ENCODE measurements at places on chromosomes 11 and 22.

- DNase-seq, result no peak
Measured at GRCh38 chr11:77503006-77503405, 29.1 kb upstream of the PAK1 start.

DNA sequence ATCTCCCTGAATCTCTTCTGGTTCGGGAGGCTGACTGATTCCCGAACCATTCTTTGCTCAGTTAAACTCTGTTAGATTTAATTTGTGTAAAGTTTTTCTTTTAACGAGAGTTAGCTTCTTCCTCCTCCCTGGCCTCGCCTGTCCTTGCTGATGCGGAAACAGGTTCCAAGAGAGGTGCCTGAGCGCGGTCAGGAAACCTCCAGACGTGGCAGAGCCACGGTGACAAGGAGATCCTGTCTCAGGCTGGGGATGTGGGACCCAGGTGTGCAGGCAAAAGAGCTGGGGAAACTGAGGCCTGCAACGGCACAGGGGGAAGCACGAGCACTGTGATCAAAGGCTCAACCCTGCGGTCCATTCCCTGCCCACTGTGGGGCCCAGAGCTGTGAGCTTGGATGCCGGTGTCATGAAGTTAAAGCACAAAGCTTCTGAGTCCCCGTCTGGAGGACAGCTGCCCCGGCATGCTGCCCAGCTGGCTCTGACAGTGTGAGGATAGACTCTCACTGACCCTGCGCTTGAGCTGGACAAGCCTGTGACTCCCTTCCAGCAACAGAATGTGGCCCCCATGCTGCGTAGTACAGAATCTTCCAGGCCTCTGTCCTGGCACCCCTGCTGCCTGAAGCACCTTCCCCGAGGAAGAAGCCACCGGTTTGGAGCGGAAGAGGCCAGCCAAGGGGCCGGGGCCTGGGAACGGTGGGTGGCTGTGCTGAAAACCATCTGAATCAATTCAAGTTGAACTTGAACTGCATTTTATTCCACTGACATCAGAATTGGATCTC is 960.6 kb downstream of the BRD1 start:
- peak; percentile 63 for DNase-seq

DNA sequence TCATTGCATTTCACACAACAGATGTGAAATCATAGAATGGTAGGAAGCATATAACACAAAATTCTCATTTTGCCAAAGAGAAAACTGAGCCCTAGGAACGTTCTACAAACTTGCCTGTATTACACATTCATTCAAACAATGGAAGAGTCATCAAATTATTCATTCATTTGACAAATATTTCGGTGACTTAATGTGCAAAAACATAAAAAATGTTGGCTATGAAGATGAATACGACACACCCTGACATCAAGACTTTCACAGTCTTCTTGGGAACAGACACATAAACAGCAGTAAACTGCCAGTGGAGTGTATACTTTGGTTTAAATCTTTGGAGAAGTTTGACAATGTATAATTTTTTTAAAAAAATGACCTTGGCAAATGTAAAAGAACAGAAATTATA is 20.4 kb upstream of the C11orf87 start:
- DNase-seq, result no peak

DNA sequence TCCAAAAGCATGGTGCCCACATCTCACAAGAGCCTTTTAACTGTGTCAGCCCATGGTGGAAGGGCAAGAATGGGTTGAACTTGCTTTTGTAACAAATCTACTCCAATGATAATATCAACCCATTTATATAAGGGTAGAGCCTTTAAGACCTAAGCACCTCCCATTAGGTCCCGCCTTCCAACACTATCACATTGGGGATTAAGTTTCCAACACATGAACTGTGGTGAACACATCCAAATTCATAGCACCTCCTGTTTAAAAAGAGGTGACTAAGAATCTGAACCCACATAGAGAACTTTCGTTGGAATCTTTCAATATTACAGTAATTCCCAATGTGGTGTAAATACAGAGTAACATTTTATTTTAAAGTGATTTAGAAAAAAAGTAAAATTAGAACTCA is 9.2 kb upstream of the CNTF start:
- DNase-seq, result no peak

DNA sequence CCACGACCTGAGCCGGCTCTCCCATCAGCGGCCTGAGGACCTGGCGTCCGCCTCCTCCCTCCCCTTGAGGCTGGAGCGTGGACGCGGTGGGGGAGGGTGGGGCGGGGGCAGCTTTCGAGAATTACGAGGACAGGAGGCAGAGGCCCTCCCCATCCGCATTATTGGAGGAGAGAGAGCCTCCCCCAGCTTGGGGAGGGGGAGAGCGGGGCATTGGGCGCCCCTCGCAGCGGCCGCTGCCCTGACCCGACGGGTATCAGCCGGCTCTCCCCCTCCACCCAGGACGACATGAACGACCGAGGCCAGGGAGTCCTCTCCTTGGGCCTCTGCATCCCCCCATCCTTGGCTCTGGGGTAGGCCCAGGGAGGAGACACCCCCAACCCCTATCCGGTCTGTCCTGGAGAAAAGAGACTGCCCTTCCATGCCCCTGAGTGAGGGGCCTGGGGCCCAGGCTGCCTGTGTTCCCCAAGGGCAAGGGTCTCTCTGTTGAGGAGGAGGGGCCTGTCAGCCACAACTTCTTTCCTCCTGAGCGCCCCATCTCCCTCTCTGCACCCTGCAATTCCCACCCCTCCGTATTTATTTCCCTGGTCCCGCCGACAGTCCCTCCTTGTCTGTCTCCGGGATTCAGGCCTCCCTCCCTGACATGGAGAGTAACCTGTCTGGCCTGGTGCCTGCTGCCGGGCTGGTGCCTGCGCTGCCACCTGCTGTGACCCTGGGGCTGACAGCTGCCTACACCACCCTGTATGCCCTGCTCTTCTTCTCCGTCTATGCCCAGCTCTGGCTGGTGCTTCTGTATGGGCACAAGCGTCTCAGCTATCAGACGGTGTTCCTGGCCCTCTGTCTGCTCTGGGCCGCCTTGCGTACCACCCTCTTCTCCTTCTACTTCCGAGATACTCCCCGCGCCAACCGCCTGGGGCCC is 495 bp downstream of the GPR137 start:
- DNase-seq, result no peak

- no peak for DNase-seq
Measured at GRCh38 chr22:44582016-44582415, 84.0 kb upstream of the RTL6 start.

DNA sequence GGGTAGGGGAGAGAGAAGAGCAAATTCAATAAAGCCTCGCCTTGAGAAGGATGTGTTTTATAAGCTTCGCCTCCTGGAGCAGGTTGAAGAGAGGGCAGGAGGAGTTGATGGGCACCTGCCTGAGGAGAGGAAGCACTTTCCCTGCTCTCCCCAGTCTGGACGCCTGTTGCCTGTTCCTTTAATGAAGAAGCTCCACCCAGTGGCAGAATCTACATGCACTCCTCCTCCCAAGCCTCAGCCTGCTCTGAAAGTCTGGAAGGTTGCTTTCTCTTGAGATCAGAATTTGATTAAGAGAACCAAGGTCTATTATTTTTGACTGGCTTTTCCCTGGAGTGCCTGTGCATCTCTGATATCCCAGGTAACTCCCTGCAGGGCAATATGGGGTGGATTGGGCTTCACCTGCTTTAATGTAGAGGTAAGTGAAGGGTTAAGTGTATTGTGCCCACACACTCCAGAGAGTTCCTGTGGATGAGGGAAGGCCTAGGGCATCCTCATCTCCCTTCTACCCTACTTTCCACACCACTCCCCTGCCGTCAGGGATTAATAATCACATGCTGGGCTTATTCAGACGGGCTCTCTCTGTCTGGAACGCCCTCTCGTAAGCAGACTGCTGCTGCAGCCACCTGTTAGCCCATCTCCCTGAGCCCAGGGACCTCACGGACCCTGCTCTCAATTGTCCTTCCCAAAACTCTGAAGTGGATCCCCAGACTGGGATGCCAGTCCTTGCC is 22.3 kb downstream of the NTM start:
- no peak for DNase-seq

DNA sequence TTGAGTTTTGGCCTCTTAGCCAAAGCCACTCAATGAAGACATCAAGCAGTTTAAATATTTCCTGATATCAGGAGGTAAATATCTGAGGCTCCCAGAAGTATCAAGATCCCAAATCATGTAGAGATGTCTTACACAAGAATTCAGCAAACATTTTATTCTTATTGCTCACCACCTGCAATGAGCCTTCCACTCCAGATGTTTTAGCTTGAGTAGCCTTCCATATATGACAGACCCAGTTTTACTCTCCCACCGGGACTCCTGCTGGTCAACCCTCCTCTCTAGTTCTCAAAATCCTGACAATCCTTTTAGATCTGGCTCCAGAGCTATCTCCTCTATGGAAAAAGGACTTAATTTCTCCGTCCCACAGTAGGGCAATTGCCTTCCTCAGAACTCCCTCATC is 404.4 kb downstream of the KCNA4 start:
- DNase-seq, result no peak

All from left forelimb (tissue), 1 donor.